Daoy (cell line): ENCODE measurements at places on chromosomes 3 and 15. TPM values are rescaled to one million over a fixed set of nuclear protein-coding genes. Genes with fewer than 3 reads are reported as not detected.

Gene TNFAIP8L3
- 0.97 and 1.0 TPM in 2 replicates for total RNA-seq

Gene GASK1A
- total RNA-seq, result 0.11 TPM in 1 of 2 replicates, not detected in the other

GRCh38 chr15:88897456-88898194 is 2.3 kb upstream of the HAPLN3 start:
- peak; percentile 90 for DNase-seq

- DNase-seq, result no peak
These were observed 20.2 kb upstream of the IMPG2 start for GRCh38 chr3:101340591-101340990.

- no peak for DNase-seq
These were observed 129.2 kb upstream of the BFSP2 start for GRCh38 chr3:133270631-133271030.

- DNase-seq, result peak; percentile 17
These were observed 527.9 kb upstream of the MDFIC2 start for GRCh38 chr3:70840106-70840870.

- peak; percentile 11 for DNase-seq
These were observed 118.8 kb downstream of the SST start for GRCh38 chr3:187551416-187551815.
